ENCODE measurements at places on chromosomes 4 and X.

DNA sequence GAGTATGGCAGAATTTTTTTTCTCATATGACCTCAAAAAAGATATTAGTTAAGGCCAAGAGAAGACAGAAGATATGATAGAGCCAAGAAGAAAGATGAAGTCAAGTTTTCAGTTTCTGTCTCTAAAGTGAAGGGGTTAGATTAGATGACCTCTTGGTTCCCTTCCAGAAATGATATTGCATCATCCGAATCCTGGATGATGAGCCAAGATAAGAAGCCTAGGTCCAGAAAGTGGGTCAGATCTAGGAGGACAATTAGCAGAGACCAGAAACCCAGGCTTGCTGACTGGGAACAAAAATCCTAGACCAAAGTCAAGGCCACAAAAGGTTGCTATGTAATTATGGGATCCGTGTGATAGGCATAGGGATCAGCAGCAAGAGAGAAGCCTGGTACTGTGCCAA lies 20.2 kb downstream of the SATL1 start:
- DNase-seq = no peak

GRCh38 chrX:10423716-10424115 lies 196.7 kb downstream of the MID1 start:
- no peak for DNase-seq

DNA sequence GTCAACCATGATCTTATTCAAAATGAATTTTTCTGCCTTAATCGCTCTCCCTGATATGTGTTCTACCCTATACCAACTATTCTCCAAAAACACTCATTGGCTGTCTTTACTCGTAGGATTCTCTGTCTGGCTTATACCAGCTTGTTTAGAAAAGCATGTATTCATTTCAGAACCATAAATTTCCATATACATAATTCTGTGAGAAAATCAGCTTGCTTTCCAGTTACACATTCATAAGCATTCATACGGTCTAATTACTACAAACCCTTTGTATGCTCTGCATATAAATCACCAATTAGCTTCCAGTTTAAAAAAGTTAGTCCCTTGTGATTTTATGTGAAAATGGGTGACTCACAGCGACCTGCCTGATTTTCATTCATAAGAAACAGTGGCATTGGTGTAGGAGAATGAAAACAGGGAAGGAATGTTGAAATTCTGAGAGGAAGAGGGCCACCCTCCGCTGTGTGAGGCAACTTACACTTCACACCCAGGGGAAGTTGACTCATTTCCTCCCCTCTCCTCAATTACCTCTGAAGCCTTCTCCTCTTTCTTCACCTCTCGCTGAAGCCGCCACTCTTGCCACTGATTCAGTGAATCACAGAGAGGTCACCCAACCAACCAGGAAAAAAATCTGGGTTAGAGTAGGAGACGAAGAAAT lies 63.3 kb downstream of the MEPE start:
- no peak for DNase-seq

DNA sequence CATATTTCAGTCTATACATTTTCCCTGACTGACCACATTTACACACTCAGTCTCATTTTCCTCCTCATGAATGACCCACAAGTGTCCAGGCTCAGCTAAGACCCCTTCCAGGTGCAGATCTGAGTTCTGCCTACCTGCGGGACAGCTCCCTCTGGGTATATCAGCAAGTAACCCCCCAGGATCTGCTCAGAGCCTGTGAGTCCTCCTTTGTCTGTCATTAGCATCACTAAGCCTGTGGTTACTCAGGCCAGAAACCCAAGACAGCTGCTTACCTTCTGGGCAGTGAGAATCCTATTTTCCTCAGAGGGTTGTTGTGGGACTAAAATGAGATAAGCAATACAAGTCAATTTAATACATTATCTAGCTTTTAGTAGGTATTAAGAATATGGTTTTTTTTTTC lies 487.6 kb upstream of the BOD1L1 start:
- no peak for DNase-seq

DNA sequence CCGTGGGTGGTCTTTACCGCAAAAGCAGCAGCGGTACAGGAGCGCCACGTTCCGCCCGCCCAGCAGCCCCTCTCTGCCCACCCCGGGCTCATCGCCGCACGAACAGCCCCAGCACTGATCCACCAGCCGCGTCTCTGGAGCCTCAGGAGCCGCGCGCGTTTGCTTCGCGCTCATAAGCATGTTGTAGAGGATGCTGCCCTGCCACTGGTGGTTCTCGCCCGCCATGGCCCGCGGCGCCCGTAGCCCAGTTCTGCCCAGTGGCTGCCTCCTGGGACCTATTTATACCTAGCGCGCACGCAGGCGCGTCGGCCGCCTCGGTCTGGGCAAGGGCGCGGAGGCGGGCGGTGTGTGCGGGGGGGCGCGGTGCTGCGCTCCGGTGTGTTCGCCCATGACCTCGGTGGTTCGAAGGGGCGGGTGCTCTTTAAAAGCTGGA lies at the start of gene NR0B1:
TSS of gene NR0B1 (minus strand) at position 252 of the 433 bp plus-strand sequence. CDS start at position 225, 27 bp downstream.
- DNase-seq = no peak

GRCh38 chr4:123163501-123163900 lies 233.1 kb upstream of the SPRY1 start:
- no peak for DNase-seq

GRCh38 chrX:1807301-1807731 lies 192.5 kb downstream of the ASMT start:
- DNase-seq = no peak

GRCh38 chrX:67564475-67564874 lies 20.7 kb downstream of the AR start:
- no peak for DNase-seq

DNA sequence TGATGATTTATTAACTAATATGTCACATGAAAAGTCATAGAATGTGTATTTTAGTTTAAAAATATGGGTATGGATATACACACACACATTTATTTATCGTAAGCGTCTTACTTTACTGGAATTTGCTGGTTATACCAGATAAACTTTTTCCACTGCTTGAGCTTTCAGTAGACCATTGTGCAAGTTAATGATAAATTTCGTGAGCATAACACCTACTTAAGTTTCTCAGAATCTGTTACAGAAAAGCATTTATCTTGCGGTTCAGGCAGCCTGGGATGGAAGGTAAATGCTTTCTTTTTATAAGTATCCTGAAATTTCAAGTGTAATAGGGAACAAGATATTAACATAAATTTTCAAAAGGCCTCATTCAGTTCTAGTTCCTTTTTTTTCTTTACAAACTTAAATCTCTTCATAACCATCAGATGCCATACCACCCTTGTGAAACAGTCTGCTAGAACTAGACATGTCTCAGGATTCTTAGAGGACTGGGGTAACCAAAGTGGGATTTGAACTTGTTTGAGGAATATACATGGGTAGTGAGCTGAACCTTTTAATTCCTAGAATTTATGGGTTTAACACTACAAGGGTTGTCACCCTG lies 27.7 kb downstream of the ATP7A start:
- no peak for DNase-seq

DNA sequence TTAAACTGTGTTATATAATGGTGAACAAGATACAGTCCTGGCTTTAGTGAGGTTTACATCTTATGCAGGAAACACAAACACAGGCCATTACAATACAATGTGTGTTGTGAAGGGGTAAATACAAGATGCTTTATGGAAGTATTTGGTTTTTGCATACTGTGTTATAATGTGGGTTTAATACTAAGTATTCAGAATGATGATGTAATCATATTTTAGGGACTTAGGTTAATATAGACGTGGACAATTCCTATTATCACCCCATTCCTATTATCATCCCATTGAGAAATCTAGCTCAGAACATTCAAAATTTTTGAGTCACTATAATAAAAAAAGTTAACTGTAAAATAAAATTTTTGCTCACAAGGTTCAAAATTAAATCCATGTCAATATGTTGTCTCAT lies 24.1 kb downstream of the MMAA start:
- no peak for DNase-seq

DNA sequence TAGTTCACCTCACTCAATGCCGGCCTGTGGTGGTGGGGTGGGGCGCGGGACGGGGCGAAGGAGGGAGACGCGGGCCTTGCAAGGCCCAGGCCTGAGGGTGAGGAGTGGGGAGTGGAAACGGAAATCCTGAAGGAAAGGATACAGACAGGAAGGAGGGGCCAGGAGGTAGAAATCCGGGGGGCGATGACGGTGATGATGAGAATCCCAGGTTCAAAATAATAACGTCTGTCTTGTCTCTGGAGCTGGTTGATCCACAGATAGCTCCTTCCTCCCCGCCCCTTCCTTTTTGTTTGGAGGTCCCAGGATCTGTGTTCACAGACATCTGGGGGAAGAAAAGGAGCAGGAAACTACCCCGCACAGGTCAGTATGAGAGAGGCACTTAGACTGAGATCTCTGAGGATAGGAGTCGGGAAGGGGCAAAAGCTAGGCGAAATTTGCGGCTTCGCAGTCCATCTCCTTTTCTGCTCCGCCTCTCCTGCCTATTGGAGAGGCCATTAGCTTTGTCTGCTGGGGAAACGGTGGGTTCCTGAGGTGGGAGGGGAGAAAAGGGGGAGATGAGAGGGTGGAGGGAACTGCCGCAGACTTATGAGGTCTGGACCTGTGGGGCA lies 746 bp downstream of the TCEAL7 start:
- DNase-seq = no peak

GRCh38 chr4:184387351-184387750 lies 87.0 kb downstream of the IRF2 start:
- DNase-seq = no peak

- no peak for DNase-seq
Measured at GRCh38 chrX:10102046-10102704, 54.6 kb upstream of the CLCN4 start.

DNA sequence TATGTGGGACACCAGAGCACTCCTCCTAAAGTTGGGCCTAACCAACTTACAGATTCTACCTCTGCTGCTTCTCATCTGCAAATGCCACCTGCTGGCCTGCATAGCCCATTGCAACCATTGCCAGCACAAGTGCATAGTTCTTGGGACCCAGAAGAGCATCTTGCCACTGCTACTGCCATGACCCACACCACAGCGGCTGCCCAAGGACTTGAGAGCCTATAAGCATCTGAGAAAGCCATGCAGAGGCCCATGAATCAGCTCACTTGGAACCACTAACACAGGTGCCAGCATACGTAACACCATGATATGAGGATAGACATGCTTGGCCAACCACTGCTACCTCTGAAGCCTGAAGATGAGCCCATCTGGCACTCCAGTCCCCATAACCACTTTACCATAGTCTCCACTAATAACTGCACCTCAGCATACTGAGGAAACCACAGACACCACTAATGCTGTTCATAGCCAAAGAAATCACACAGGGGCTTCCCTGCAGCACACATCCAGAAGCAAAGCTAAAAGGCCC lies 258.1 kb upstream of the AGTR2 start:
- DNase-seq = no peak

- no peak for DNase-seq
Measured at GRCh38 chrX:16867947-16868346, 2.2 kb downstream of the RBBP7 start.

GRCh38 chr4:86338989-86339388 lies 20.9 kb downstream of the MAPK10 start:
- no peak for DNase-seq

- no peak for DNase-seq
Measured at GRCh38 chrX:45743081-45743533, 542.4 kb upstream of the DIPK2B start.

GRCh38 chr4:67558493-67558892 lies at the start of gene STAP1:
TSS of gene STAP1 (plus strand) at chr4:67558727. CDS start at chr4:67558810, 83 bp downstream.
- no peak for DNase-seq

- DNase-seq = no peak
Measured at GRCh38 chr4:8113611-8114377, 44.8 kb downstream of the ABLIM2 start.

GRCh38 chrX:105876658-105877057 lies 54.3 kb downstream of the NRK start:
- DNase-seq = no peak

DNA sequence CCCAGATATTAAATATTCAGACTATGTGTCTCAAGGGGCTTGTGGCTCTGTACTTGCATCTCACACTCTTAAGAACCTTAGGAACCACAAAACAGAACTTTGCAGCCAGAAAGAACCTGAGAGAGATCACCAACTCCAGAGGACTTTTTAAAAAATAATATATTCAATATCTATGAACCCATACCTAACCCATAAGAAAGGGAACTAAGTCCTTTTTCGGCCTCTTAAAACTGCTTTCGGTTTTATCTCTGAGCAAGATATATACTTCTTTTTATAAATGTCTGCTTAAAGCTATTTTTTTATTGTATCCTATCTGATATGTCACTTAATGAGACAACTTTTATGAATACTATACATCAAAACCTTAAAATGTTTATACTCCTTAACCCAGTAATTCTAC lies 10.9 kb downstream of the SMARCA1 start:
- DNase-seq = no peak
